Hematopoietic multipotent progenitor cell treated with erythropoietin and hydrocortisone succinate and interleukin-3 and kit ligand, for 8 days (in vitro differentiated cells): ENCODE measurements at places on chromosomes 5 and 9.
A peak's percentile ranks its signal among the peaks of the same experiment; 100 is the strongest.

DNA sequence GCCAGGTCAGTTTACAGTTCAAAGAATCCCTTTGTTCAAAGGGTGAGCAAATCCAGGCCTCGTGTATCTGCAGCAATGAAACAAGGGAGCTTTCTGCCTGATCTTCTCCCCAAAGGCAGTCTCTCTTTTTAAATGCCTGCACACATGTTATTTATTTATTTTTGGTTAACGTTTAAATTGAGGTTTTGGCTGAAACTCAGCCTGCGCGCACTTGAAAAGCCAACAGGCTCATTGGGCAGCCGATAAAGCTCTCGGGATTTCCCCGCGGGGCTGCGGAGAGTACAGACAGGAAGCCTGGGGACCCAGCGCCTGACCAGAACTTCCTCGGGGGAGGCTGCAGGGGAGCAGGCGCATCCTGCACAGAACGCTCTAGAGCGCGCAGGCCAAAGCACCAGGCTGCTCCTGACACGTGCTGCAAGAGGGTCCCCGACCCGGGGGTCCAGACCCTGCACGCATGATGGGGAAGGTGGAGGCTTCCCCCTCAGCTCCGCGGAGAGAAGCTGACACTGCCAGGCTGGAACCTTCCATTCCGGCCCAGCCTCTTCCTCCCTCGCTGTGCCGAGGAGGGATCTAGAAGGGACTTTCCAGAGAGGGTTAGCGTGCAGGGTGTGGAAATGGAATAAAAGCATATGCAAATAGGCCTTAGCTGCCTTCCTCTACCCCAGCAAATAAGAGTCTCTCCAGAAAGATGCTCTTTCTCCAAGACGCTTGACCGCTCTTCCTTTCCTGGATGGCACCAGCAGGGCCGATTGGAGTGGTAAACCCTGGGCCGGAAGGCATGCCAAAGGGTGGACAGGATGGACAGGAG lies 46.1 kb downstream of the PTTG1 start:
- peak; percentile 78 for DNase-seq

DNA sequence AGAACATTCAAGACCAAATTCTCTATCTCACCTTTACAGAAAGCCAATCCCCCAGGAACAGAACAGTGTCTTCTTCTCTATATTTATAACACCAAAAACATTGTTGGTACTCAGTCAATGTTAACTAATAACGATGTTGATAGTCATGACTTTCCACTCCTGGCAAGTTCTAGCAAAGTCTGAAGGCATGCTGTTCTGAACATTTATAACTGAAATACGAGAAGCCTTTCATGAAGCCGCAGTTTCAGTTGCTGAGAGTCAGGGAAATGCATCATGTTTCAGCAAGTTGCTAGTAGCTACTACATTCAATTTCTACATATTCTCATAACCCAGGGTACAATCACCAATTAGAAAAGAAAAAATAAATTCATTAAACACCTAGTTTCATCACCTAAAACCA lies 301.4 kb downstream of the PDE4D start:
- DNase-seq, result no peak

- no peak for DNase-seq
These were observed 17.0 kb downstream of the ZNF484 start for GRCh38 chr9:92860867-92861266.

DNA sequence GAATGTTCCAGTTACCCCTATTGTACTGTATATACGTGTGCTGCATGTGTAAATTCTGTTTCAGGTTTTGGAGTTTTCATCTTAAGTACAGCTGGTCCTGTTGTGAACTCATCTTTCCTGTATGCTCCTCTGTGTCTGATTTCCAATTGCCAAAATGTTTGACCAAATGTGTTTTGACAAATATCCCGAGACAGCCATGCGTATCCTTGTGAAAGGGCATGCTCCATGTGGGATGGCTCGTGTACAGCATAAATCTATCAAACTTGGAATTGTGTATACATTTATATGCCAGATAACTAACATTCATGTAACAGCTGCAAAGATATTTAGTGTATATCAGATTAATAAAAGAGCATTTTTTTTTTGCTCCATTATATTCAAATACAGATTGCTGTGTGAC lies 69.5 kb upstream of the IQGAP2 start:
- DNase-seq, result no peak

GRCh38 chr5:11905206-11905605 lies 960 bp upstream of the CTNND2 start:
- DNase-seq, result no peak

- no peak for DNase-seq
These were observed 467.5 kb upstream of the TLE4 start for GRCh38 chr9:79104216-79104615.

DNA sequence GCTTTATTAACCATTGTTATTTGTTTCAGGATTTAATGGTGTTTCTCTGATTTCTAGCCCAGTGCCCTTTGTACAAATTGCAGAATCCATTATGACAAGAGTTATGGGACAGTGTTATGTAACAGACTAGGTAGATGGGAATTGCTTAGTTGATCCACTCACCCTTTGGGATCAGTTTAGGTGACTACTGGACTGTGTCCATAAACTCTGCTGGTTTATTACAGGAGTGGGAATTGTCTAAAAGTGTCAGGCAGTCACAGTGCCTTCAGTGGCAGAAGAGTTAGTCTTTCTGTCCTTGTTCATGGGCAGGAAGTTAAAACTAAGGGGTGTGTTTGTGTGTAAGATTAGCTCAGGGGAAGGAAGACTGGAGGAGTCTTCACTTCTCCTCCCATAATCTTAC lies 29.3 kb downstream of the RCL1 start:
- DNase-seq, result no peak

GRCh38 chr5:13540168-13540750 lies 404.2 kb downstream of the DNAH5 start:
- no peak for DNase-seq

DNA sequence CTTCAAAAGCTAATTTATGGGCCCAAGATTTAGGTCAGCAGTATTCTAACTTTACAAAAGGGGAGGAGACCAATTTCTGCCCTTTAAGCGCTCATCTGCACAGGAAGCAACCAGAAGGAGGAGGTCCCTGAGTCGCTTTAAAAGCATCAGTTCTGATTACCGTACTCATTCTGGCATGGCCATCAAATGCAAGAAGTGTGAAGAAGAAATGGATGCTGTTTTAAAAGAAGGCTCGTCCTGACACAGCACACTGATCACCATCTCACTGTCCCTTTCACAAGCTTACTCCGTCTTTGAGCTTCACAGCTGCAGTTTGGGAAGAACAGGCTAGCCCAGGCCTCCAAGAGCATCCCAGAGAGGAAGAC lies 17.5 kb downstream of the ZNF608 start:
- DNase-seq, result no peak

DNA sequence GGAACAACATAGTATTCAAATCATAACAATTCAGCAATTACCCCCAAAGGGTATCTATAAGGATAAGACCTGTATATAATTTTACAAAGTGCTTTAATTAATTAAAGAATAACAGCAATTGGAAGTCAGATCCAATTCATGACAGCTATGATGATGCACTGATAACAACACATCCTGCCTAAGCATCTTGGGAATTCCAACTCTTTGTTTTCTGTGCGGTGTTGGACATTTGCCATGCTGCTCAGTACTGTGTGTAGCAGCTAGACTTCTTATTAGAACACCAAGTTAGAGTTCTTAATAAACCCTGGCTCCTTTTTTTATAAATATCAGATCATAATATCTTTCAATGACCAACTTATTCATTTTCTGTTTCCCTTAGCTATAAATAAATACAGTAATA lies 209.0 kb downstream of the SEC61B start:
- no peak for DNase-seq

- DNase-seq, result peak; percentile 72
These were observed 161.3 kb upstream of the DAPK1 start for GRCh38 chr9:87336407-87336806.

DNA sequence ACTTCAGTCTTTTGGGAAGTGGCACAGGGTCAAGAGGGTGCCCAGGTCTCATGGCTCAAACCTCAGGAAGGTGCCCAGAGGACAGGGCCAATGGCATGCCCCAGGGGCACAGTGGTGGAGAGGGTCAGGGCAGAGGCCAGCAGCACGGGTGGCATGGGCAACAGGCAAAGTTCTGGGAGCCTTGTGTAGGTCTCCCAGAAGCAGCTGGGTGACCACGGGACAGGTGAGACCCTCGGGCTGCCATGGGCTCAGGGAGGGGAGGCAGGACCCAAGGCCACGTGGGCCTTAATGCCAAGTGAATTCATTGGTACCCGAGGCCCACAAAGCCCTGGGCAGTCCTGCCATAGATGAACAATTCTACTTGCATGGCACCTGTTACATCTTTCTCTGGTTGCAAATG lies 72.4 kb upstream of the ADAMTS2 start:
- DNase-seq, result no peak

DNA sequence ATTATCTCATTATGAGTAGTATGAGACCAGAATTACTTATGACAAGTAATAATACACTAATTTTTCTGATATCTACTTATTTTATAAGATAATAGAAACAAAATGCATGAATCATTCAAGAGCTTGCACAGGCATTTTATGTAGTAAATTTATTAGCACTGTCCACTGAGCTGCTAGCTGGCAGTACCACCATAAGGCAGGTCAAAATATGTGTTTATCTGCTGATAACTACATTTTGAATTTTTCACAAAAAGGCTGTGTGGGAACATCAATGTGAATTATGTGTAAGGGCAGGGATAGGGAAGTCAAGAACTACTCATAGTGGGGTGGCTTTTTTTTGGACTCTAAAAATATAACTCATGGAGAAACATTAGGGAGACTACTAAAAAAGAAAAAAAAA lies 249.6 kb downstream of the PAPPA start:
- DNase-seq, result no peak

DNA sequence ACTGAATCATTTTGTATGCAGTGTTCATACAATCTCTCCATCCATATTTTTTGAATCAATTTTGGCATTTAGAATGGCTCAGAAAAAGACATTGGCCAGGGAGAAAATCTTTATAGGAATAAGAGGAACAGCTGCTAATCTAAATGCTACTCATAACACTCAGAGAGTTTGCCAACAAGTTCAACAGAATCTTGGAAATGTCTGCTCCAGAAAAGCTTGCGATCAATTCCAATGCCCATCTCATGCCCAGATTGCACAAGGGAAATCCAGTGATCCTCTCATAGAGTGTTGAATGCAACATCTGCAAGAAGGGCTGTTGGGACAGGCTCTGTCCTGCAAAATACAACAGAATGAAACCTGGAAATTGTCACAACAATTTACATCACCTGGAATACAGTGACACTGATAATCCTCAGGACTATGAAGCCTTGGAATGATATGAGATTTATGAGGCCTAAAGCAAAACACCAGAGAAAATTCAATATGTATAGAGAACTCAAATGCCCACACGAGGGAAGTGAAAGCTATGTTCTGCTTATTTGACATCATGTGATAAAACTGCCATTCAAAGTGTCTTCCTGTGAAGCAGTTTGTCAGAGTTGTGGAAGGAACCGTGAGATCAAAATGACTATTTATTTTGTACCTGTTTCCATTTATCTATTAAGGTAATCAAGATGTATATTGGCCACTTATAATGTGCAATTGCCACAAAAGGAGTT lies 190.1 kb downstream of the PARP8 start:
- DNase-seq, result no peak

DNA sequence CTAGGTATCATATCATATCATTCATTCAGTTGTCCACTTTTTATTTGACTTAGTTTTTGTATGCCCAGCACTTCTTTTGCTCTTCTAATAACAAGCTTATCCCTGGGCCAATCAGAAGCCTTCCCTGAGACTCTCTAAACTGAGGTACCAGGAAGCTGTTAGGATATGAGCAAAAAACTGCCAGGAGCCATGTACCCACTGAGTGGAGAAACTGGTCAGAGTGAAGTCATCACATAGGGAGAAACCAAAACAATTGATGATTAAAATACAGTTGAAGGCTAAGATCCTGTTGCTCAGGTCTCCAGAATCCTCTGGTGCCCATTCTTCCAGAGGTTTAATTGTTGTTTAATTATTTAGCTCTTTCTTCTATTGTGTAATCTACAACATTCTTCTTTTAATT lies 120.2 kb downstream of the KIAA0825 start:
- no peak for DNase-seq

DNA sequence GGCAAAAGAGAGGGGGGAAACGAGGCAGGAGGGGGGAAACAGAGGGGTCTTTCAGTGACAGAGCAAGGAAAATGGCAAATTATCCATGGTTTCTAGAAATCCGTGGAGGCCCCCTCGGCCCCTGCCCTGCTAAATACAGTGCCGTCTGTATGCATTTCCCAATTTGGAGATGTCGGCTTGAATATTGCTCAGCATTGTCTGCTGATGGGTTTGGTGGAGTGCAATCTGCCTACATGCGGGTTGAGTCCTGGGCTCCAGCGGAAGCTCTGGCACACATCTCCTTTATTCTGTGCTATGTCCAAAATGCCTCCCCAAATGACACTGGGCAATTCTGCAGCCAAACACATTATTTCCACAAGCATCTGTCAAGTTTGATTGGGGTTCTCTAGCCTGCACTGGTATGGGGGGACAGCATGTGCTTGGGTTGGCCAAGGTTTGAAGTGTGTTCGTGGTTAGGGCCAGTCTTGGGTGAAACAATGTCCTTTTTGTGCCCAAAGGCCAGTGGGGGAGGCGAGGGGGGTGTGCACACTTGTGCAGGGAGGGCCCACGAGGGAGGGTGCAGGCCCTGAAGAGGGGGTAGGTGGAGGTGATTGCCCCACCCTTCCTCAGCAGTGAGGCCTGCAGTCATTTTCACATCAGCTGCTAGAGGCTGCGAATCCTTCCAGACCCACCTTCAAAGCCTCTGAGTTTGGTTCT lies 6.2 kb upstream of the NEUROG1 start:
- no peak for DNase-seq
